Cortex of kidney (tissue), 1 donor: ENCODE measurements at places on chromosomes 6 and 20.

DNA sequence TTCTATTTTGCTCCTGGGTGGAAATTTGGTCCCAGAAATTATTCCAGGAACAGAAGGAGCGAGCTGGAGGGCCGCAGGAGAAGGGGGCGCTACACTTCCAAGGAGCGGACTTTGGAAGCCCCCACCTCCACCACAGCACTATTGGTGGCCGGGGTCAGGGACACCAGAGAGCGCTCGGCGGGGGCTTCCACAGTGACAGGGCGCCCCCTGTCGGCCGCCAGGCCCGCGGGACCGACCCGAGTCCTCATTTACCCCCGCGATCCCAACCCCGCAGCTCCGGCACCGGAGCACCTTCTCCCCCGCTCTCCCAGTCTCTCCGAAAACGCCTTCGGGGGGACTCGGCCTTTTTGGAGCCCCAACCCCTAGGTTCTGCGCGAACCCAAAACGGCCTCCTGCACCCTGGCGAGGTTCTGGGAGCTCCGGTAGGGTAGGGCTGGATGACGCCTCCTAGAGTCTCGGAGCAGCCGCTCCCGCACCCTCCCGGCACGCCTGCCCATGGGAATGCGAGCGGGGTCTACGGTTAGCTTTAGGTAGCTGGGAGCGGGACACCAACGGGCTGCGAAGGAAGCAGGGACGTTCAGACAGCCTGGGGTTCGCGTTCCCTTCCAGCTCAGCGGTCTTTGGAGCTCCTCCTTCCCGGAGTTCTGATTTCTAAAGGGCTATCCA lies 2.4 kb upstream of the FOXA2 start:
- no peak for DNase-seq

GRCh38 chr6:22829070-22829469 lies 259.7 kb downstream of the HDGFL1 start:
- no peak for DNase-seq

GRCh38 chr6:13697857-13698256 lies 13.8 kb downstream of the RANBP9 start:
- DNase-seq, result no peak

GRCh38 chr6:147708170-147708569 lies 199.7 kb downstream of the SAMD5 start:
- no peak for DNase-seq

- DNase-seq, result no peak
Measured at GRCh38 chr6:55182016-55182650, 7.8 kb downstream of the HCRTR2 start.

- no peak for DNase-seq
Measured at GRCh38 chr6:167121335-167121841, 1.5 kb upstream of the CCR6 start.

DNA sequence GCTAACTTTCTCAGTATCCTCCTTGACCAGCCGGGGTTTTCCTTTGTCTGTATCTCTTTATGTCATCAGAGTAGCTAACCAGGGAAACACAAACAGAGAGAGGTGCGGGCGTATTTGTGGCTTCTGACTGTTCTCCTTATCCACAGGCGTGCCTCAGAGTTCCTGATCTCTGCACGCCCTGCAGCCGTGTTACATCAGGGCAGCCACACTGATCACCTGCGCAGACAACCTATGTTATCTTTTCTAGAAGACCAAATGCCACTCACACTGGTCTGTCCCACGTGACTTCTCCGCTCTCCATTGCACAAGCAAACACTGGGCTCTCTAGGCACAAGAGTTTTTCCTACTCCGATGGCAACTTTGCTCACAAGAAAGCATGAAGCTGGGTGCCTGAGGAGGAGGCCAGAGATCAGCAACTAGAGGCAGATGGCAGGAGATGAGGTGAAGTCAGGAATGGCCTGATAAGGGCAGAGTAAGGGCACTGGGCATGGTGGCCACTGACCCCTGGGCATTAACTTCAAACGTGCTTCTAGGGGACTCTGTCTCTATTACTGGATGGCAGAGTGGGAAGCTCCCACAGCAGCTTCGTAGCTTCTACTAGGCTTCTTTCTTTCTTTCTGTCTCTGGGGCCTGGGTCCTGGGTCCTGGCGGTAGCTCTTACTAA lies 4.5 kb downstream of the PDE10A start:
- no peak for DNase-seq
